Right kidney (tissue), 9 donors: ENCODE measurements at places on chromosomes 7 and 10.

DNA sequence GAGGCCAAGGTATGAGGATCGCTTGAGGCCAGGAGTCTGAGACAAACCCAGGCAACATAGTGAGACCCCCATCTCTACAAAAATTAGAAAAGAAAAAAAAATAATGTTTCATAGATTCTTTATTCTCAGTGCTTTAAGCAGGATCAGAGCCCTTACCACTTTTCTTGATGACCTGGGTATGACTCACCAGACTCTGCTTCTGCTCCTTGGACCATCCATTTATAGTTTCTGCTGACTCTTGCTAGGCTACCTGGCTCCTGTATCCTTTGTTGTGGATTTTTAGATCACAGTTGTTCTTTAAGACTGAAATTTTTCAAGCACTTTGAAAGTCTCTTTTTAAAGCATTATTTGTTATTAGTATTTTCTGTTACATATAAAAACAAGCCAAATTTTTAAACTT is 411.1 kb downstream of the GFRA1 start:
- DNase-seq: no peak

DNA sequence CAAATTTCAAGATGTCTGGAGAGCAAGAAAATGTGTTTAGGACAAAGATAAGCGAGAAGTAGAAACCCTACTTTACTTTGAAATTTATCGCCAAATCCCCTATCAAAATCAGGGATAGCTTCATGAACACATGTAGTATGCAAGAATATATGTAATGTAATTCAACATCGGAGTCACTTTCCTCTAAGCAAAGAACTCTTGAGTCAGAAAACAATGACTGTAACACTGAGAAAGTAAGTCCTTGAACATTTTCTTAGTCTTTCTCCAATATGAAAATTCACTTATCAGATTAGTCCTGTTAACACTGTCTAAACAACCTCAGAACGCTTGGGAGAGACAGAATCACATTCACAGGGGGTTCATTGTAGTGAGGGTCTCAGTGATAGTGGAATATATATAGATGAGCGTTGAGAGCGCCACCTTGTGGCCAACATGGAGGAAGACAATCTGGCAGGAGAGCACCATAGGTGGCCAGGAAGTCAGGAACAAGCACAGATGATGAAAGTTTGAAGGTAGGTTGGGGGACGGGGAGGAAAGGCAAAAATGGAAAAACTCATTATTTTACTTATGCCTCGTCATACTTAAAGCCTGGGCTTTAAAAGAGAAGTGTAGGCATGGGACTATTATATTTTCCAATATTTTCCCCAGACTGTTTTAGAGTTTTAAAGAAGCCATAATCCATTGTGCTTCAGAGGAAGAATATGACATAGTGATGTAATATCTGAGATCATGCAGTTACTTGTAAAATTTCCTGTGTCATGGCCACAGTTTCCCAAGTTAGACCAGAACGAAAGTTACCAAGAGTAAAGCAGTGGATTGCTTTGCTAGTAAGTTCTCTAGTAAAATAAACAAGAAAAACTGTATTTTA is 115.5 kb upstream of the GNAI1 start:
- peak; percentile 47 for DNase-seq

- no peak for DNase-seq
Observed at GRCh38 chr10:3470191-3470590, 297.6 kb upstream of the PITRM1 start.

DNA sequence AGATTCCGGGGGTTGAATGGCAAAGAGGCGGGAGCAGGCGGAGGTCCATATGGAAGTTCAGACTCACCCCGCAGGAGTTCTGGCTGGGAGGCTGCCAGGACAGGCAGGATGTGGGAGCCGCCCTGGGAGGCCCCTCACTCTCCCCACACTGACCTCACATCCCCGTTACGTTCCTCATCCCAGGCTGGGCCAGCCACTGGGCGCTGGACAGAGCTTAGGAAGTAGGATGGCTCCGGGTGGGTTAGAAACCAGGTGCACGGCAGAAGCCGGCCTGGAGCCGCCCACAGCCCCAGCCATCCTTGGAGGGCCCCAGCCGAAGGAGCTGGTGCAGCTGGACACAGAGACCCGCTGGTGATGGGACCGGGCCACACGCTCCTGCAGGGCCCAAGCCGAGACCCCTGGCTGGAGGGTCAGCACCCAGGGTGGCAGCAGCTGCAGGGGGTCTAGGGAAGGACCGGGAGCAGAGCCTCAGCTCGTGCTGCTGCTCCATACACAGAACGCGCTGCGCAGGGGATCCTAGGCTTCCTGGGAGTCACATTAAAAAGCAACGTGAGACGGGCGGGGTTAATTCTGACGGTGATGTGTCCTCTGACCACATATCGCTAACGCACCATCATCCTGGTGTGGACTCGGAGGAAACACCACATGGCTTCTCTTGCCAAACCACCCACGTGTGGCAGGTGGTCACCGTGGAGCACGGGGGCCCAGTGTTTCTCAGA is 98.6 kb upstream of the DIP2C start:
- peak; percentile 22 for DNase-seq

DNA sequence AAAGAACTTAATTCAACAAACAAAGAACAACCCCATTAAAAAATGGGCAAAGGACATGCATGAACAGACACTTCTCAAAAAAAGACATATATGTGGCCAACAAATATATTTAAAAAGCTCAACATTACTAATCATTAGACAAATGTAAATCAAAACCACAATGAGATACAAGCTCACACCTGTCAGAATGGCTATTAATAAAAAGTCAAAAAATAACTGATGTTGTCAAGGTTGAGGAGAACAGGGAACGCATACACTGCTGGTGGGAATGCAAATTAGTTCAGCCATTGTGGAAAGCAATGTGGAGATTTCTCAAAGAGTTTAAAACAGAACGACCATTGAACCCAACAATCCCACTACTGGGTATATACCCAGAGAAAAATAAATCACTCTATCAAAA is 19.1 kb downstream of the ZFAND4 start:
- no peak for DNase-seq

DNA sequence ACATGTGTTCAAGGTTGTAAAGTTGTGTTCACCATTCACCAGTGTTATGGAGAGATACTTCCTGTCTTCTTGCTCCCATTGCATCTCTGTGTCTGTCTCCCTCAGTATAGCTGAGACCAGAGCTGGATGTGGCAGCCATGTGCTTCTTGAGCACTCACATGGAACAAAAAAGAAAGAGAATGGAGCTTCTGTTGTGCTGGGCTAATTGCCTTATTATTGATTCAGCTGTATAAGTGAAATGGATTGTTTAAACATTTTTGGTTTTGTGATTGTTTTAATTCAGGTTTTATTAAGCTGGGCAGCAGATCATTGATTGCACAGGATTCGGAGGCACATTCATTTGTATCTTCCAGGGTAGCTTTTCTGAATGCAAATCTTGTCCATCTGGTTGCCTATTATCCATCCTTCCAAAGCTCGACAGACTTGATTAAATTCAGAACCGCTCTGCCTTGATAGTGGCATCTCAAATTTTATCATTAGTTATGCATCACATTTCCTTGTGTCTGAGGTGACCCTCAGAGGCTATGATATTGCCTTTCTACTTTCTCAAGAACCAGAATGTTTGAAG is 119.9 kb downstream of the CCNY start:
- no peak for DNase-seq

DNA sequence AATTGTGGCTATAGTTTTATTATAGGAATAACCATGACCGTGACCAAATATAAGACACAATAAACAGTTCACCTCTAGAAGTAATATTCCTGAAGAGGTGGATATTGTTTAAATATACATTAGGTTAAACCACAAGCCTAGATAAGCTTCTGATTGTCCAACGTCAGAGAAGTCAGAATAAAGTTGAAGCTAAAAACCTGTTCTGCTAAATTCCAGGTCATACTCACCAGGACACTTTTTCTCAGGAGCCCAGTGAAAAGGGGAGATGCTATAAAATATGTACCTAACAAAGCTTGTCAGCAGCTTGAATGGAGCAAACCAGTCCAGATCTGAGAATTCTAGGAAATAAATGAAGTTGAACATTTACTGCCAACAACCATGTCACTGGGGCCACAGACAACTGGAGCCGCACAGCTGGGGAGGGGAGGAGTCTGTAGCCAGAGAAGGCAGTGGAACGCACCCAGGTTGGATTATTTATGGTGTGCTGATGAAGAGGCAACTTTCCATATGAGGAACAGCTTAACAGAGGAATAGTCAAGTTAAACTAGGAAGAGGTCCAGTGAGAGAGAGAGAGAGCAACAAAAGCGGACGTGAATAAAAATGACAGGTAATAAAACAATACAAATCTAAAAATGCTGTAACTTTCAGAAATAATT is 191.1 kb downstream of the ZNF438 start:
- no peak for DNase-seq

DNA sequence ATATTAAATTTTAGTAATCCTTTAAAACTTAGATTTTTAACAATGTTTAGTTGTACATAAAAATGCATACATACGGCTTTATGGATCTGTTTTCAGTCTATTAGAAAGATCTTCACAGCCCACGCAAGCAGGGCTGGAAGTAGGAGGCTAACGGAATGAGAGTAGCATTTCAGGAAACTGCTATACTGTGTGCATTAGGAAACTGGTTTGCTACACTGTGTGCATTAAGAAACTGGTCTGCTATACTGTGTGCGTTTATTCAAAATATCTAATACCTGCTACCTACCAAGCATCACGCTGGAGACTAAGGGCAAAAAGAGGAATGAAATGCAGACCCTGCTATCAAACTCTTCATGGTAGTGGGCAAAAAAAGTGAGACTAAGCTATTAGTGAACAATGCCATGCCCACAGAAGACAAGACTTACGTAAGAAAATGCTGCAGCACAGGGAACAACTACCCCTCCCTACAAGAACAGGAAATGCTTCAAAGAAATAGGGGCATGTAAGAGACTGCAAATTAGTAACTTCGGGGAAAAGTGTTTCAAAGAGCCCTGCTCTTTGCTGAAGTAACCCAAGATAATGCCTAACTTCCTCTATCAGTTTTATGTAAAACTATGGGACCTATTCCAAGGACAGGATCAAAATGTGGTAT is 11.3 kb downstream of the RAB11FIP2 start:
- DNase-seq: no peak

- no peak for DNase-seq
Observed at GRCh38 chr7:115682507-115682906, 348.1 kb downstream of the TFEC start.

DNA sequence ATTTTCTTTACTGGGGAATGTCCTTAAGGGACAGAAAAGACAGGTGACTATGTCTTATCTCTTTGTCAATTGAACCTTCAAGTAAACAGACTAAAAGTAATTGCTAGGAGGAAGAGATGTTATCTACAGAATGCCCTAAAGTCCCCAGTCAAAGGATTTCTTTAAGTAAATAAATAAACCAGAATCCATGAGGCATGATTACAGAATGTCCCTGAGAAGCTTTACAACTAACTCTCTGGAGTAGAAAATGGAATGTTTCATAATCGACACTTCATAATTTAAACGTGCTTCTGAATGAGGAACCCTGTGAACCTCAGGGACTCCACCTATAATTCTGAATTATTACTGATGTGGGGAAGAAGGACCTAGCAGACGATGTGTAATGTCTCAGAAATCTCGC is 187.9 kb upstream of the IMMP2L start:
- no peak for DNase-seq

DNA sequence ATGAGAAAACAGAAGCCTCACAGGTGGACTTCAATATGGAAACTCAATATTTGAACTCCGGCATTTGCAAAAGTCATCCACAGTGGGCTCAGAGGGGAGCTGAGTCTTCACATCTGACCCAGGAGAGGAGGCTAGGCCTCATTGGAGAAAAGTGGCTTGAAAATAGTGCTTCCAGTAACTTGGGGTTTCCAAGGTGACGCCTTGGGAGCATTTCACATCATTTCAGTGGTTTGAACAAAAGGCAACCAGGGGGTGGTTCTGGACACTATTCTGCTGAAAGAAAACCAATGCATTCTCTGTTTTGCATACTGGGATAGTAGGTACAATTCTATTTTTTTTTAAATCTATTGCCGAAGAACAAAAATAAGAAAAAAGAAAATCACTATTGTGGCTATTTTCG is 599.2 kb upstream of the POM121L12 start:
- no peak for DNase-seq

- peak; percentile 44 for DNase-seq
Observed at GRCh38 chr10:50470798-50471582, 152.8 kb downstream of the SGMS1 start.

- DNase-seq: no peak
Observed at GRCh38 chr7:135522509-135522908, 12.6 kb upstream of the CNOT4 start.

DNA sequence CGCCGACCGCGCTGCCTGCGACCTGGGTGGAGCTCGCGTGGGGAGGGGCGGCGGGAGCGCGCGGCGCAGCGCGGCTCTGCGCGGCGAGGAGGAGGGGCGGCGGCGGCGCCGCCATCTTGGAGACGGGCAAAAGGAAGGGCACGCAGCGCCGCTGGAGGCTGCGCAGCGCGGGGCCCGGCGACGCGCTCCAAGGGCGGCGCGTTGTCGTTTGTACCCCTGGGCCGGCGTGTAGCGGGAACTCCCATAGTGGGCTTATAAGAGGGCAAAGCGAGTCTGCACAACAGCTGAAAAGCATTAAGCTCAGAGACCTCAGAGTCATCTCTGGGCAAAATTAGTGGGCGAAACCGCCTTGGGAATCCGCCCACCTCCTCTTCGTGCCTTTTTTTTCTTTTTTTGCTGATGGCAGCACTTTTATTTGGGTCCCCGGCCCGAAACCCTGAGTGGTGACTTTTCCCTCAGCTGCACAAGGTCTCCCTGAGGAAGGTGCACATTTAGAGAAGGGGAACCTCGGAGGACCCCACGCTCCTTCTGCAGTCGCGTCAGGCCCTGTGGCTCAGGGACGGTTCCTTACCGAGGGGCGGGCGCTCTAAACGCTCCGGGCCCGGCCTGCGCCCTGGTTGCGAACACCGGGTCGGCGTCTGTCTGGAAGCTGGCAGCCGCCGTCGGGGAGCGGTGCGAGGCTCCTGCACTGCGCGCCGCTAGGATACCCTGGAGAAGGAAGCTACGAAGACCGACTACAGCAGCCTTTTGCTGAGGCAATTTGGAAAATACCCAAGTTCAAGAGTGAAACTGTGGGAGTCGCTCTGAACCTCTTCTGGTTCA is 428 bp upstream of the MCMBP start:
- peak; percentile 95 for DNase-seq

GRCh38 chr7:114627231-114627630 is 212.6 kb downstream of the FOXP2 start:
- no peak for DNase-seq
